NCI-H82 (cell line): ENCODE measurements at places on chromosomes 2 and 18.
A peak's percentile ranks its signal among the peaks of the same experiment; 100 is the strongest.

GRCh38 chr2:48145845-48146452, 239.7 kb upstream of the FBXO11 start:
- no peak for DNase-seq

DNA sequence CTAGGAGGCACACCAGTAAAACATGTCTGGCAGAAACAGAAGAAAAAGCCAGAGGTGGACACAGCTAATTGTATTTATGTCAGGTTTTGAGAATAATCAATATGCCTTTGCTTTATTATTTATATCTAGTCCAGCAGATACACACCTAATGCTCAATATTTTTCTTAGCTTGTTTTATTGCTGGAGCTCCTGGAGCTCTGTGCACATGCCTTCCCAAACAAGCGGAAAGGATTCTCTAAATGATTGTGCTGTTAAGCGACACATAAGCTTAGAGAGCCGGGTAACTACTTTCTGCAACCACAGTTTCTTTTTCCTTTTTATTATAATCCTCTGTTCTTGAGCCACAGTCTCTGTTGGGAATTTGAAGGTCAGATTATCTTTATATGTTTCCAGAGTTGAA, 177.3 kb upstream of the ST6GAL2 start:
- DNase-seq = no peak

DNA sequence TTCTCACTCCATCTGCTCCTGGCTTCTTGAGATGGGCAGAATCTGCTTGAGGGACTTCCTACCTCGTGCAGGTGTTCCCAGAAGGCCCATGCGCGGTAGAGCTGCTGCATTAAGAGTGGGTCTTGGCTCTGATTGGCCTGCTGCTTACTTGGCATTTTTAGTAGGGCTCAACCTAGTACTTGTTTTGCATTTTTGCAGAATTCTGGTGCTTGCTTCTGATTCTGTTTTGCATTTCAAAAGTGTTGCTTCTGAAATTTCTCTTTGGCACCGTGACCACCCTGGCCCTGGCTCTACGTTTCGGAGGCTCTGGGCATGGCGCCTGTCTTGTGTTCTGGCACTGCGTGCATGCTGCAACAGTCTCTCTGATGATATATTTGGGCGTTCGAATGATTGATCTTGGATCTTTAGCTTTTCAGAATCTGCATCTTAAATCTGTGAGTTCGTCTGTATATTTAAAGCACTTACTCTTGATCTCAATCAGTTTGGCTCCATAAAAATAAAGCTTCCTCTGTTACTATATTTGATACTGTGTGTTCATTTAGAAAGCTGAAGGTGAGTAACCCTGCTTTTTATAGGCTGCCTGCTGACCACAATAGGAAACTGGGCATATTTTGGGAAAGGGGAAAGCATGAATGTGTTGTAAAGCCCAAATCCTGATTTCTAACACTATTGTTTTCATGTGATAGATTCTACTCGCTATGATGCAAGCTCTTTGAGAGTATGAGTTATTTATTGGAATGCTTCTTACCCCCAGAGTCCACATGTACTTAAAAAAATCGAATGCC, 22.2 kb downstream of the EFR3B start:
- DNase-seq = no peak

DNA sequence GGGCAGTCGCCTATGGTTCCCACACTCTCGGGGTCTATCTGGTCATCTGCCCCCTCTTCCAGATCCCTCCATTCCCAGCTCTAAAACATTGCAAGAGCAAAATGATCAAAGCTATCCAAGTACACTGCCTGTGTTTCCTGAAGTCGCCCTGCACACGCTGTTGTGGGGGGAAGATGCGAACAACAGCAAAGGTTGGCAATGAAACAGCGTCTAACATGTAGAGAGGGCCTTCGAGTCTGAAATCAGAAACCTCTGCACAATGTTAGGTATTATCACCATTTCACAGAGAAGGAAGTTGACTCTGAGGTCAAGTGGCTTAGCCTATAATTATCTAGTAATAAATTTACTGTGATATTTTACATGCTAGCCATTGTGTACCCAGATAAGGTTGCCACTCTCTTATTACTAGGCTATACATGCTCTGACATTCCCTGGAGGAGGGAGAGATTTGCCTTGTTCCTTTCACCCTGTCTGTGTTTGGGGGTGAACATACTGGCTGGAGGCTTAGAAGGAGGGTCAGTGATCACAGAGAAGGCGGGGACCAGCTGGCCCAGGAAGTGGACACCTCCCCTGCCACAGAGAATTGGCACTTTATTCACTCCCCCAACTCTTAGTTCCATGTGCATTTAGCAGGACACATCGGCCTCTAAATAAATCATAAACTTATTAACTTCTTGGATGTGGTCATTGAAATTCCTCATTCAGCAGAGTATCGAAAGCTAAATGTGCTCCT, 36.8 kb downstream of the KCTD1 start:
- no peak for DNase-seq

DNA sequence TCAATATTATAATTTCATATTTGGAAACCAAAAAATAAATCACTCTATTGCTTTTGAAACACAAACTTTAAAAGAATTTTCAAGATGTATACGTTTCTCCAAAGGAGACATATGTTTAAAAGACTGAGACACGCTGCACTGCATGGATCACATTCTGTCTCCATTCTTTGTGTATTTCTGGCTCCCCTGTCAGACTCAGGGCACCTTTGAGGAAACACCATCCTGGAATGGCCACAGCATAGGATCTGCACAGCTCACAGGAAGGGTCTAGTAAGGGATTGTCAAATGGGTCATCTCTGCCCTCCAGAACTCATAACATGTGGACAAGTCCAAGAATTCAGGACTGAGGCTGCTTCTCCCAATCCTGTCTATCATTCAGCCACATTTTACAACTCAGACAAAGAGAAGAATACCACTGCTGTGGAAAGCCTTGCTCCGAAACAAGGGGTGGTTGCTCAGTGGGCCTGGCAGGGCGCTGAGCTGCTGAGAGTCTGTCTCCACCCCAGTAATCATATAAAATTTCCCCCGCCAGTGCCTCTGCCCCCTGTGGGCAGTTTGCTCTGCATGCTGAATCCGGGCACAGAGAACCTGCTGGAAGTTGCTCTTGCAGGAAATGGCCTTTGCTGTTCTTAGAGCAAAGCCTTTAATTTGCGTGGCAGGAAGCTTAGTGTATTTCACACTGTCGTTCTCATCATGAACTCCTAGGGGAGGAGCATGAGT, 85.3 kb upstream of the KLHL29 start:
- no peak for DNase-seq

- no peak for DNase-seq
These were observed 11.3 kb upstream of the ERBB4 start for GRCh38 chr2:212549941-212550340.

DNA sequence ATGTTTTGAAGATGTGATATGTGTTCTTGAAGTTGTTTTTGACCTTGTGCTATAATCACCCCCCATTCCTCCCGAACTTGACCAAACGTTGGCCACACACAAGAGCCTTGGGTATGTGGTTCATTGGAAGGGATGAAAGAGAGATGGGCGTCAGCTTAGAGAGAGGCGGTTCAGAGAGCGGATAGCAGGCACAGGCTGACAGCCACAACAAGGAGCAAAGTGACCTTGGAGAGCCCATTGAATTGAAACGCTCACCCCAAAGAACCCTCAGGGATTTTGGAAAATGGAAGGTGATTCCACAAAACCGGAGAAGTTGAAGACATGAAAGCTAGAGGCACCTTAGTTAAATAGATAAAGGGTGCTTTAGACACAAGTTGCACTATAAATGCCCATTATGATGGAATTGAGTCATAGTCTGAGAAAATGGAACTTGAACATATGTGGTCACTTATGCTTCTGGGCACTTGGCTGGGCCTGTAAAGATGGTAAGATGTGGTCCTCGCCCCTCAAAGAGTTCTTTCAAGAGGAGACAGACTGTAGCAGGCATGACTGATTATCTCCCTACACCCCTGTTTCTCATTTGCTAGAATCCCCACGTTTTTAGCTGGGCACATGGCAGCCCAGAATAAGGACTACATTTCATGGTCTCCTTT, 188.5 kb upstream of the HAAO start:
- no peak for DNase-seq

DNA sequence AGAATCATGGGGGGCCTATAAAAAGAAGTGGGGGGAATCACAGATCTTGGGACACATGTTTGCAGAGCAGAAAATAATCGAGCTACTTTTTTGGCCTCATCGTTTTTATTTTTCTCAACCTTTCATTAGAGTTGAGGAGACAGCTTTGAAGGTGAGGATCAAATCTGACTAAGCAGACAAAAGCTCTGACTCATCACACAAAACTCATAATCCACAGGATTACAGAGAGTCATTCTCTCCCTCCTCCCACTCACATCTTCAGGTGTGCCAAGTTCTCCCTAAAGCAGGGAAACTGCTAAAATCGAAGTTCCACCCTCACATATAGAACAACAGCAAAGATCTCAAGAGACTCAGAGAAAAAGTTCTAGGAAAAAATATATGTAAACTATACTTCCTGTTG, 15.6 kb downstream of the BAZ2B start:
- DNase-seq = peak; percentile 75

DNA sequence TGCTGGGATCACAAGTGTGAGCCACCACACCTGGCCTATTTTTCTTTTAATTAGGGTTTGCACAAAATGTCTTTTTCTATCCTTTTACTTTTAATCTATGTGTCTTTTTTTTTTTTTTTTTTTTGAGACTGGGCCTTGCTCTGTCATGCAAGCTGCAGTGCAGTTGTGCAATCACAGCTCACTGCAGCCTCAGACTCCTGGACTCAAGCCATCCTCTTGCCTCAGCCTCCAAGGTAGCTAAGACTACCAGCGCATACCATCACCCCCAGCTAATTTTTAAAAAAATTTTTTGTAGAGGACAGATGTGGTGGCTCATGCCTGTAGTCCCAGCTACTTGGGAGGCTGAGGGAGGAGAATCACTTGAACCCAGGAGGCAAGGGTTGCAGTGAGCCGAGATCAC, 27.1 kb downstream of the ADCY3 start:
- DNase-seq = no peak

GRCh38 chr18:14577971-14578370, 34.6 kb upstream of the POTEC start:
- DNase-seq = no peak

- no peak for DNase-seq
These were observed 247.7 kb downstream of the TPGS2 start for GRCh38 chr18:36580874-36581750.

DNA sequence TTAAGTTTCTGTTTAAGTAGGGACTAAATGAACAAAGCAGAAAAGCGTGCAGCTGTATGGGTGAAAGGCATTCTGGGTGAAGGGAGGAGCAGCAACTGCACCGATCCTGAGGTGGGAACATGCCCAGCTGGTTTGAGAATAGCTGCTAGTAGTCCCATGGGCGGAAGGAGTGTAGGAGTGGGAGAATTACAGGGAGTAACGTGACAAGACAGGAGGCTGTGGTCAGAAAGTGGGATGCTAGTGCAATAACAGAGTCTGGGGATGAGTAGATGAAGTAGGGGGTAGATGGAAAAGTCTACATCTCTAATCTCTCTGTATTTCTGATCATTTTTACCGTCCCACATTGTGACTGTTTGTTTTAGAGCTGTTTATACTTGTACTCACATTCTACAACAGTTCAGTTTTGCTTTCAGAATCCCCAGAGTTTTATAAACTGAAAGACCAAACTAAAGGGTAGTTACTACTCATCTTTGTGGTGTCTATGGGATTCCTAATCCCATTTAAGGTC, 118.9 kb downstream of the LCLAT1 start:
- DNase-seq = no peak
